Femur (tissue), 1 donor: ENCODE measurements at places on chromosomes 16 and 17.

DNA sequence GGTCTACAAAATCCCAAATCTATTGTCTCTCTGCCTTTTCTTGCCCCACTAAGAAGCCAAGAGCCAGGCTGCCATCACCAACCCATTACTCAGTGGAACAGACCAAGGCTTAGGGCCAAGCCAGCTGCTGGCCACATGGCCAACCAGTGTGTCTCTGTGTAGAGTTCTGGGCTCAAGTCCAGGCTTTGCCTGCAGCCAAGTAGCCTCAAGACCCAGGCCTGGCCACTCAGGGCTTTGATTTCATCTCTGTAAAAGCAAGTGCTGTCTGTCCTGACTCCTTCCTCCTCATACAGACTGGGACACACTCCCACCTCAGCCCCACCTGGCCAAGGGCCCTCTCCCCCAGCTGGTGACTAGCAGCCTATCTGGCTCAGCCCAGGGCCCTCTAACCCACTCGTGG is 14.6 kb downstream of the SREBF1 start:
- DNase-seq, result peak; percentile 56

- DNase-seq, result no peak
Measured at GRCh38 chr17:37147301-37147812, 198.6 kb downstream of the AATF start.

GRCh38 chr17:68184816-68185436 is 62.9 kb upstream of the AMZ2 start:
- no peak for DNase-seq

- no peak for DNase-seq
Measured at GRCh38 chr16:87344165-87344930, 27.2 kb upstream of the C16orf95 start.

- no peak for DNase-seq
Measured at GRCh38 chr17:82076785-82077591, 11.4 kb upstream of the DUS1L start.

DNA sequence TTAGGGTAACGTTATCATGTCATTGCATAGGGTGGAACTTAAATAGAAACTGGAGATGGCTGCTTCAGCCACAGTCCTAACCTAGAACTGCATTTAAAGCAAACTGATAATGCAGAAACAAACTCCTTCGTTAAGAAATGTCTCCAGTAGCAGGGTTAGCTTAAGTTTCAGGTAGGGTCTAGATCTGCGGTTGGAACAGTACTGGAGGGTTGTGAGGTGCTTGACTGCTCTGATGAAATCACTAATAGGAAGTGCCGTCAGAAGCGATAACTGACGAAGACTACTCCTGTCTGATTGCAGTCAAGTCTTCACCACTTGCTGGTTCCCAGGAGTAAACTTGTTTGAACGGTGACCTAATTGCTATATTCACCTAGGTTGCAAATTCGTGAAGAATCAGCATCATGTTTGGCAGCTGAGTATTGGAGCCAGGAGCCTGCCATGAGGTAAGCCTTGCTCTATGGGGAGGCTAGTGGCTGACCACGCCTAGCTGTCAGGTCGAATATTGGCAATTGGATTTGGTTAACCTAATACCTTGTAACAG is 24.5 kb downstream of the TRPV2 start:
- DNase-seq, result no peak

DNA sequence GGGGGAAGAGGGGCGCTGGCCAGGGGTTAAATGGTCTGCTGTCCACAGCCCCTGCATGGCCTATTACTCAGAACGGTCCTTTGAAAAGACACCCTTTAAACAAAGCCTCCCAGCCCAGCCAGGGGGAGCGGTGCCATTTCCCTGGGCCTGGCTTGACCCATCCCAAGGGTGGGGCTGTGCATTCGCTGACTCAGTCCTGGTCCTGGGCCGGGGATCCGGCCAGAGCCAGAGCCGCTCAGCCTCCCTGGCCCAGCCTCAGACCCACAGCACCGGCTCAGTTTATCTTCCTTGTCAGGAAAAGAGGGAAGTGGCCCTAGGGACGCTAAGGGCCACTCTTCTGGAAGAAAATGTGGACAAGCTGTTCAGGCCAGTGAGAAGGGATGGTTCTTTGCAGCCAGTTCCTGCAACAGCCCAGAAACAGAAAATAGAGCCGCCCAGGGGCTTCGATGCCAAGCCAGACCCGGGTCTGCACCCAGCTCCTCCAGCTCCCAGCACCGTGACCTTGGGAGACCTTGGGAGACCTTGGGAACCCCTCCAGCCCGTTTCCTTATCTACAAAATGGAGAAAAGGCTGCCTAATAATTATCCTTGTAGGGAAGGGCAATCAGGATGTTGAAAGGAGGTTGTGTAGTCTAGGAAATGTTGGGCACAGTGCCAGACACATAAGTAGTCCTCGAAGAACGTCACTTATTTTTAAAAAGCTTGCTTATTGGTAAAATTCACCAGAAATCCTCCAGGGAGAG is 82.5 kb downstream of the ZDHHC7 start:
- DNase-seq, result peak; percentile 71

- peak; percentile 87 for DNase-seq
Measured at GRCh38 chr17:62652251-62653001, 25.0 kb downstream of the MRC2 start.

DNA sequence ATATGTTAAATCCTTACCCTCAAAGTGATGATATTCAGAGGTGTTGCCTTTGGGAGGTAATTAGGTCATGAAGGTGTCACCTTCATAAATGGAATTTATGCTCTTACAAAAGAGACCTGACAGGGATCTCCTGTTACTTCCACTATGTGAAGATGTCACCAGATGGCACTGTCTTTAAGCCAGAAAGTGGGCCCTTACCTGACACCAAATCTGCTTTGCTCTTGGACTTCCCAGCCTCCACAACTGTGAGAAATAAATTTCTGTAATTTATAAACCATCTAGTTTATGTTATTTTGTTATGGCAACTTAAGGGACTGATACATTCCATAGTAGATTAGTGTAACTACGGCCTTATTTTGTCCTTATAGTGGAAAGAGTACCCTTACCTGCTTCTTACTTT is 358.3 kb upstream of the SALL1 start:
- DNase-seq, result no peak

DNA sequence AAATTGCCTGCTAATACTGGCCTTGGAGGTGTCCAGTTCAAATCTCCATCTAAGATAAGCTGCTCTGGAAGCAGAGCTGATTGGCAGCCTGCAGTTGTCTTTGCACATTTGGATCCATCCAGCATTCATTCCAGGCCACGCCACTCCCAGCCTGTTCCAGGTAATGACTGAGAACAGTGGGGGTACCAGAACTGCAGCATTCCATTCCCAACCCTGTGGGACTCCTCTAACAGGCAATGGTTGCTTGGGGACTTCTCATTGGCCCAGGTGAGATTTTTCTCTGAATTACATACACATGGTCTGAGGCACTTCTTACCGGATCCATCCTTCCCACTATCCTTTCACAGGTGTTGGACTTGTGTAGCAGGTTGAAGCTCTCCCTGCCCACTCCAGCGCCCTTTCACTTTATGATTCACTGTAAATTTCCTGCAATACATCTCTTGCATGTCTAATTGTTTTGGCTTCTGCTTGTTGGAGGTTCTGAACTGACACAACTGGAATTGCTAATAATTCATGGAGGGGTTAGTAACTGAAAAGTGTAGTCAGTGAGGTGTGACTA is 206.1 kb upstream of the ZFHX3 start:
- DNase-seq, result no peak

DNA sequence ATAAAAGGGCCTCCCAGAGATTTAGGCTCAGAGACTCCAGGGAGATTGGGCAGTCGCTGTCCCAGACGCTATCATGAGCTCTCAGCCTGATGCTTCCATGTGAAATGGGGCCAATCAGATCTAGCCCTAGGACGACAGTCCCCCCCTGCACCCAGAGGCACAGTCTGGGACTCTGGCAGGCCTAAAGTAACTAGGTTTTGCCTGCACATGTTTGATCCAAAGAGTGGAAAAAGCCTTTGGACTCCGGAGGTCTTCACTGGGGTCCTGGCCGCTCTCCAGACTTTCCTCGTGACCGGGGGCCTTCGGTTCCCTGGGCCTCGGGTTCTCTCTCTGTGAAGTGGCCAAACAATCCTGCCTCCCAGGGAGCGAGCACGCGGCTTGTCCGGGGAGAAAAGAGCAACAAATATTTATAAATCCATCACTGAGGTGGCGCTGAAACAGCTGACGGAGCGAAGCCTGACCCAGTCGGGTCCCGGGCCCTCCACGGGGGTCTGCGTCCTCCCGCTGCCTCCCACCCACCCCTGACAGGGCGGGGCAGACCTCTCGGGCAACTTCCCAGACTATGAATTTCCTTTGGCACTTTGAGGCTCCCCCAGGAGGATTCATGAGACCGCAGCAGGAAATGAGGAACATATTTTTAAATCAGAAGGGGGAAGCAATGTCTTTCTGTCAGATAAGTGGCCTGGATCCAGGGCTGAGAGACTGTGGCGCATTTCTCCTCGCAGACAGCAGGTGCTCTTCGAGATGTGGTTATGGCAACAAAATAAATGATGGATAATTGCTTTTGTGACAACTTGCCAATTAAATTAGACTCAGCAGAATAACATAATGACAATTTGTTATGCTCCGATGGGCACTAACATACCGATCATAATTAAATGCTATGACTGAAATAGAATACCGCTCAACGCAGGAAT is 38.9 kb downstream of the MRPS23 start:
- DNase-seq, result peak; percentile 59

DNA sequence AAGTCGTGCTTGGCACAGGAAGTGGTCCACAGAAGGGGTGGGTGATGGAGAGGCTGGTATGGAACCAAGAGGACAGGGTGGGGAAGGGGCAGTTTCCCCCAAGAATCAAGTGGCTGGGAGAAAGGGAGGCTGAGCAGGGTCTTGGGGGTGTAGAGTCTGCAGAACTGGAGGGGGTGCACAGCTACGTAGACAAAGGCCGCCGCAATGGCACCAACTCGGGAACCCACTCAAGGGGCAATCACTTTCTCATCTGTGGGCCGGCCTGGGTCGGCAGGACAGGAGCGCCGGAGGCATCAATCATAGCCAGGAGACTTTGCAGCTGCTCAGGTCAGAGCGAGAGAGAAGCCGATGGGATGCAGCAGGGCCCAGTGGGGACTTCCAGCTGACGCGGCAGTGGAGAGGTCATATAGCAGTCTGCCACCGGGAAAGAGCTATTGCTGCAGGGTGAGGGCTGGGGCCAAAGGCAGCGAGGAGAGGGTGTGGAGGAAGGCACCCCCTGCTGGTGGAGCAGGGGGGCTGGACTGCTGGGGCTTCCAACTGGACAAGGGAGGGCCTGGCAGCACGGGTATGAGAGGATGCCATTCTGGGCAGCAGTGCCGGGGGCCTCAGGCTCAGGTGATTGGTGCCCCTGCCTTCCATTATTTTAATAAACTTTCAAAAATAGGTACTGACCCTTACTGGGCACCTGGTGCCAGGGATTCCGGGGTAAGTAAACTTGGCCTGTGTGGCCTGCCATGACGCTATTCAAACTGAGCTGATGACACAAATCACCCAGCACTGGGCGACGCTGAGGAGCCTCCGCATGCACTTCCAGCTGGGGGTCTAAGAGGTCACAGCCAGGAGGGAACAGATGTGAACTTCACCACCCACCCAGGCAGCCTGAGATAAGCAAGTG is 52.5 kb upstream of the MTSS2 start:
- DNase-seq, result peak; percentile 86

- no peak for DNase-seq
Measured at GRCh38 chr16:61547626-61548025, 488.6 kb downstream of the CDH8 start.

DNA sequence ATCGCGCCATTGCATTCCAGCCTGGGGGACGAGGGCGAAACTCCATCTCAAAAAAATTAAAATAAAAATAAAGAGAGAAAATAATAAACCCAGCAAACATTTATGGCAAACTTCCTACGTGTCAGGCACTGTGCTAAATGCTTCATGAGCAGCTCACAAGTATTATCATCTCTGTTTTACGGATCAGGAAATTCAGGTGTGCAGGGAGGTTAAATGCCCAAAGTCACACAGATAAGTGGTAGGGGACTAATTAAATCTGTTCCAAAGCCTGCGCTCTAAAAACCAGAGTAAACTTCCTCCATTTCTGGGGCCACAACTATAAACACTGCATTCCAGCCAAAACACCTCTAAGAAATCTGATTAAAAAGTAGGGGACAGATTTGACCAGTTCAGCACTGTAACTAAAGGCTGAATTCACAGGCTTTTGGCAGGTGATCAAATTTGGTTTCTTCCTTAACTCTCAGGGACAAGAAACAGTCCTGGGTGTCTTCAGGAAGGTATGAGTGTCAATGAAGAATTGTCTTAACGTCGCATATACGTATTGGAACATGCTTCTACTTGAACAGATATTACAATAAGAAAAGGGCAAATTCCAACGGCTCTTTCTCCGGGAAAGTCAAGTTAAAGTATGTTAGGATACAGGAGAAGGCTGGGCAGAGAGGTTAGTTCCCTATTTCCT is 996 bp downstream of the STRADA start:
- DNase-seq, result no peak

- DNase-seq, result no peak
Measured at GRCh38 chr16:27407133-27407532, 5.2 kb downstream of the IL21R start.

DNA sequence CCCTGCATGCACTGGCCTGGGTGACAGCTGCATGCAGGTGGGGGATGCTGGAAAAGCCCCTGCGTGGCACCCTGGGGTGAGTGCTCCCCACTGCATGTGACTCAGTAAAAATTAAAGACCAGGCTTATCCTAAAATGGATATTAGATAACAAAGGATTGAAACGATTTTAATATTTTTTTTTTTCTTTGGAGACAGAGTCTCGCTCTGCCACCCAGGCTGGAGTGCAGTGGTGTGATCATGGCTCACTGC is 334.9 kb downstream of the C16orf95 start:
- no peak for DNase-seq

DNA sequence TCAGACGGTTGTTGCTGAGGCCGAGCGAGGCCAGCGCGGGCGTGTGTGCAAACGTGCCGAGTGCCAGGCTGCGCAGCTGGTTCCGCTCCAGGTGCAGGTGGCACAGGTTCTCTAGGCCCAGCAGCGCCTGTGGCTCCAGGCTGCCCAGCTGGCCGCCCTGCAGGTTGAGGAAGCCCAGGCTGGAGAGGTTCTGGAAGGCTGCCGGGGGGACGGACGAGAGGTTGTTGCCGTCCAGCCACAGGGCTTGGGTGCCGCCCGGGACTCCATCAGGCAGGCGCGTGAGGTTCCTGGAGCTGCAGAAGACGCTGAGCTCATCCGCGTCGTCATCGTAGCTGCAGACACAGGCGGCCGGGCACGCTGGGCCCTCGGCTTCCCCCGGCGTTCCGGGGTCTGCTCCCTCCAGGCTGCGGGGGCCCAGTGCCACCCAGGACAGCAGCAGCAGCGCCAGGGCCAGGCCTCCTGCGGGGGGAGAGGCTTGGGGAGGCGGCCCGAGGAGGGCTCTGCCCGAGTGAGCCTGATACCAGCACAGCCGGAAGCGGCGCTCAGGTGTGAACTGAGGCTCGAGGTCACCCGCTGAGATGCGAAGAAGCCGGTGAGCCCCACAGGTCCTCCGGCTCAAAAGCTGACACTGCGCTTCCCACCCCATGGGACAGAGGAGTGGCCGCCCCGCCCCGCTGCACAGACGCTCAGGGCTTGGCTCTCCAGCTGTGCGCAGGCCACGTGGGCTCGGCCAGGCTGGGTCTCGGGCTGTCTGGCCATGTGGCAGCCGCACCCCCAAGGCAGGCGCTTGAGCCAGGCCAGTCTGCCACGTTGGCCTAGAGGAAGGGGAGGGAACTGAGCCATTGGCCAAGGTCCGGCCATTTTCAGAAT is 1.3 kb downstream of the IGFALS start:
- no peak for DNase-seq

- no peak for DNase-seq
Measured at GRCh38 chr17:81313776-81314397, 18.8 kb upstream of the SLC38A10 start.
